HuH-7.5 (cell line): ENCODE measurements at places on chromosomes 3 and 15.
A peak's percentile ranks its signal among the peaks of the same experiment; 100 is the strongest.

- no peak for DNase-seq
Observed at GRCh38 chr3:15315003-15315402, 17.4 kb downstream of the SH3BP5 start.

DNA sequence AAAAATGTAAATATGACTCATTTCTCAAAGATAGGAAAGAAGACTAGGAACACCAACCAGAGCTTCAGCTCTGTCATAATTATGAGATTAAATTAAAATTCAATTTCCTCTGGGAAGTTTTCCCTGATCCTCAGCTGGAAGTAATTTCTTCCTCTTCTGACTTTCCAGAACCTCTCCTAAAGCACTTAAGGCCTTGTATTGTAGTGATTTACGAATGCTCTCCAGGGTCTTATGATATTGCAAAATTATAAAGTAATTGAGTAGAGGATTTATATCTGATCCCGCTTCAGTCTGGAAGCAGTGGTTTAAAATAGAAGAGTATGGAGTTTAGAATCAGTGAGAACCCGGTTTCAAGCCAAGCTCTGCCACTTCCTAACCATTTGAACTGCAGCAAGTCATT, 279.8 kb downstream of the ZPLD1 start:
- DNase-seq, result no peak

- no peak for DNase-seq
Observed at GRCh38 chr15:97189162-97189780, 771.2 kb upstream of the ARRDC4 start.

DNA sequence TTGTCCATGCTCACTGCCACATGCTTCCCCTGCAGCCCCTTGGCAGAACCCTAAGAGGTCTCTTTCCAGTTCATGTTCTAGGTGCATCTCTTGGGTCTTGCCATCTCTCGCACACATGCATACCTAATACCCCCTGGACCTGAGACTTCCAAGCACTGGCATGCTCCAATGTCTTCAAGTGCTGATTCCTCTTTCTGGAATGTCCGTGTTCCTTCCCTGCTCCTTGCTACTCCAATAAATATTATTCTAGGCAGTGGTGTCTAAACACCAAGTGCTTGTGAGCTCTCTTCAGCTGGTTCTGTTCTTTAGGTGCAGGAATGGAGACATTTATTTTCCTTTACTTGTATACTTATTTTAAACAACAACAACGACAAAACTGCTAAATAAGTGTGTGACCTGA, 370.1 kb downstream of the LPP start:
- DNase-seq, result no peak

DNA sequence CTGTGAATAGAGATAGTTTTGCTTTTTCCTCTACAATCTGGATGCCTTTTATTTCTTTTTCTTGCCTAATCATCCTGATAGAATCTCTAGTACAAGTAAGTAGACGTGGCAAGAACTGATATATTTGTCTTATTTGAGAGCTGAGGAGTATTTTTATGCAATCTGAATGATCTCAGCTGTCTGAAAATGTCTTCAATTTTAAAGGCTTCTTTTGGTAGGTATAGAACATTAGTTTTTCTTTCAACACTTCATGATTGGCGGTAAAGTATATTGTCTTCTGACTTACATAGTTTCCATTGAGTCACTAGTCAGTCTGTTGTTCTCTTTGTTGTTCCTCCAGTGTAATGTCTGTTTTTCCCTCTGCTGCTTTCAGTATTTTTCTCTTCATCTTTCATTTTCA, 31.3 kb downstream of the MGA start:
- no peak for DNase-seq

DNA sequence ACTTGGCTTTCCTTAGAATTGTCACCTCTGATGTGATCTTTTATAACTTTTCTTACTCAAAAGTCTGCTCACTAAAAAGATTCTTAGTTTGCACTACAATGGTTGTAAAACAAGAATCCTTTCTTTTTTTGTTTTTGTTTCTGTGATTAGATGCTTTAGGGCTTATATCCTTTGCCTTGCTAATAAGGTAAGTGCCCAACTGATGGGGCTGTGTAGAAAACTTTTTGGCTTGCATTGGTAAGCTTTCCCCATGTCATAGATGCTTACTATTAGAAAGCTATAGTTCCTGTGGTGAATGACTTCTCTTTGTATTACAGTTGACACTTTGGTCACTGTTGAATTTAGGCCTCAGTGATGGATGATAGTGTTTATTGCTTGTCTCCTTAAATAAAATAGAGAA, 5.1 kb downstream of the ABHD5 start:
- DNase-seq, result no peak

DNA sequence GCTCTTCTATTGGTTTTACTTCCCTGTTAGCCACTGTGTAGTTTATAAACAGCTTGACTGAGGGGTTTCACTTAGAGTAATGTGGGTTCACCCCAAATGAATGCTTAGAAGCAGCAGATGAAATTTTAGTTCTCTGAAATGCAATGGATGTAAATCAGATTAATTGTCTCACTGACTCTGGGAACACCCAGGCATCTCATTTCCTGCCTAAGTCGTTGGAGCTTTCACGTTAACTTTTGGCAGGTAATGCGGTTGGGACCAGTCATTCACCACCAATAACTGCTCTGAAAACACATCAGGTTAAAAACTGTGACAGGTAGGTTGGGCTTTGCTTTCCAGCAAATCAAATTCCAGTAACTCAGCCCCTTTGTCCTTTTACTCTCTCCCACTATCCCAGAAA, 775.4 kb downstream of the NTRK3 start:
- no peak for DNase-seq

- DNase-seq, result no peak
Observed at GRCh38 chr15:48796930-48797329, 13.9 kb downstream of the CEP152 start.

DNA sequence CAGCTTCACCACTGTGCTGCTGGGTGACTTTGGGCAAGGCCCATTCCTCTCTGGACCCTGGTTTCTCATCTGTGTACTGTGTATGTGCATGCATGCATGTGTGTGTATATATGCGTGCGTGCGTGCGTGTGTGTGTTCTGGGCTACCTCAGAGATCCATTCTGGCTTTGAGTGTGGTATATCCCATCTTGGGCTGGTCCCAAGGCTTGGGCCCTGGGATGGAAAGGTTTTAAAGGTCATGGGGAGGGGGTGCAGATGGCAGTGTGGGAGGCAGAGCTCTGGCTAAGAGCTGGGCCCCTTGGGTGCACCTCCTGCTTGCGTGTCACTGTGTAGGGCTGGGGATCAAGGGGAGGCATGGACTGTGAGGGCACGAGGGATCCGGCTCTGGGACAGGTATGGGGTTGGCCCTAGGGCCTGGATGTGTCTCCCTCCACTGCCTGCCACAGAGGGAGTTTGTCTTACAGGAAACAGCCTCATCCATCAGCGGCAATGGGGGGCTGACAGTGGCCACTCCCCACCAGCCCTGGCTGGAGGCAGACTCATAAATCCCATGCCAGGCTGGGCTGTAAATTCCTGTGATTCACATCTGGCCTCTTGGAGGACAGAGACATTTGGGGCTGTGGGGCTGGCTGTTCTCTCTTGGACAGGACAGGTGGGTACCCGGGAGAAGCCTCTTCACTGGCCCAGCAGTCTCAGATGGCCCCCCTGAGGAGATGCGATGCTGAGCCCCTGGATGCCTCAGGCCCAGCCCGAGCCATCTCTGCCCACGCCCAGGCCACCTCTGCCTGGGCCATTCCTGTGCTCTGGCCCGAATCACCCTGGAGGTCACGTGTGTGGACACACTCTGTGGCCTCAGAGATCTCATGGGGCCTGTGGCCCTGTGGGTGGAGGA, 21.4 kb upstream of the CSPG4 start:
- no peak for DNase-seq

DNA sequence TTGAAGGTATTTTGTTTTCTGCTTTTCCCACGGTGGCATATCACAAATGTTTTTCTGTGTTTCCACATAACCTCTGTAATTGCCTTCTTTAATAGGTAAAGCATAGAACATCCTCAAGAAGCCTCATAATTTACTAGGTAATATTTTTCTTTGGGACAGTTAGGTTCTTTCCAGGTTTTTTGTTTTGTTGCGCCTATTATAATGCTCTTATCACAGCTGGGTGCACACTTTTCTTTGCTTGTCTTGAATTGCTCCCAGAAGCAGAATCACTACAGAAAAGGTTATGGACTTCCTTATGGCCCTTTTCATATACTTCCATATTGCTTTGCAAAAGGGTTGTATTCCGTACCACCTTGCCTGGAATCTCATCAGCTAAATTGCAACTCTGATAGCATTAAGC, 213.5 kb downstream of the RYR3 start:
- DNase-seq, result no peak

- DNase-seq, result no peak
Observed at GRCh38 chr3:114627770-114628169, 333.9 kb downstream of the TIGIT start.

GRCh38 chr15:85988741-85989140, 90.9 kb upstream of the AGBL1 start:
- DNase-seq, result no peak

GRCh38 chr3:121834157-121834670, 646 bp downstream of the IQCB1 start:
- peak; percentile 7 for DNase-seq

DNA sequence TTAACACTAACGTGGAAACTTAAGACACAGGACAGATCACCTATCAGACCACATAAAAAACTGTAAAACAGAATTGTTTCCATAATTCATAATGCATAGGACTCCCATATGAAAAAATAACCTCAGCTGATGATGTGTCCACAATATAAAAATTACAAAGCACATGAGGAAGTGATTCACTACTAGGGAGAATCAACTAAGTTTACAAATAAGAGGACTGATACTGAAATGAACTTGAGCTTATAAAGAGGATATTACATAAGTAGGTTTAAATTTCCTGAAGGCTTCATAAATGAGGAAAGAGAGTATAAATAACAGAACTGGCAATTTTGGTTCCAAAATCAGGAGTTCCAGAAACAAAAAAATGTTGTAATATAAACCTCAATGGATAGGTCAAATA, 111.9 kb downstream of the SAMMSON start:
- no peak for DNase-seq

GRCh38 chr15:90654233-90655136, 62.7 kb upstream of the BLM start:
- no peak for DNase-seq

DNA sequence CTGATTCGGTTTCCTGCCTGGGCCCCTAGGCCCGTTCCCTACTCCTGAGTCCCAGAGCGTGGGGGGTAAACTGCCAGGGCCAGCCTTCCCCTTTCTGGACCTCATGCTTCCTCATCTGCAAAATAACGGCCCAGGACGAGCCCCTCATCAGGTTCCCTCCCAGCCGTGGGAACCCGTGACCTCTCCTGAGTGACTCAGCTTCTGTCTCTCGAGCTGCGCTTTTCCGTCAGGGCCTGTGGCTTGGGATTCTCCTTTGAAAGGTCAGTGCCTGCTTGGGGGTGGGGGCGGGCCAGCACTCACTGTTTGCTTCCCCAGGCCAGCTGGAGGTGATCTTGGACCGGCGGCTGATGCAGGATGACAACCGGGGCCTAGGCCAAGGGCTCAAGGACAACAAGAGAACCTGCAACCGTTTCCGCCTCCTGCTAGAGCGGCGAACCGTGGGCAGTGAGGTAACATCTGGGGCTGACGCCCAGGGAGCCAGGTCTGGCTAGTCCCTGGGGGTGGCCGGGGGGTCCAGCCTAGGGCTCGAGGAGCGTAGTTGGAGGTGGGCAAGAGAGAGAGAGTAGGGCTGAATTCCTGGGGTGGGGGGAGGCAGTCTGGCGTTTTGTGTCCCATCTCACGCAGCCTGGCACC, 12.8 kb downstream of the MAN2A2 start:
- no peak for DNase-seq

DNA sequence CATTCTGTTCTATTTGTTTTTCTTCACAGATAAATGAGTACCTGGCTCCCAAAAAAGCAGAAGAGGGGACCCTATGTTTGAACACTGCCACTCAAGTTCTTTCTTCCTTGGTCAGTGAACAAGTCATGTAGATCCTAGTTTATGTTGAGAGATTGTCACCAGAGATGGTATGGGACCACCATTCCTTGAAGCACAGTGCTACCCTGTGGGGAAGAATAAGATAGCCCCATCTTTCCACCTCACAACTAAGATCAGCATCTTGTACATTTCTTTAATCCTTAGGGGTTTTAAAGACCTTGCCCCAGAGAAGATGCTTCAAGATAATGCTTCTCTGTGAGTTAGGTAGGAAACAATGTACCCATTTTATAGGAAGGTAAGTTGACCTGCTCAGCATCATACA, 233.5 kb upstream of the WNT5A start:
- no peak for DNase-seq

DNA sequence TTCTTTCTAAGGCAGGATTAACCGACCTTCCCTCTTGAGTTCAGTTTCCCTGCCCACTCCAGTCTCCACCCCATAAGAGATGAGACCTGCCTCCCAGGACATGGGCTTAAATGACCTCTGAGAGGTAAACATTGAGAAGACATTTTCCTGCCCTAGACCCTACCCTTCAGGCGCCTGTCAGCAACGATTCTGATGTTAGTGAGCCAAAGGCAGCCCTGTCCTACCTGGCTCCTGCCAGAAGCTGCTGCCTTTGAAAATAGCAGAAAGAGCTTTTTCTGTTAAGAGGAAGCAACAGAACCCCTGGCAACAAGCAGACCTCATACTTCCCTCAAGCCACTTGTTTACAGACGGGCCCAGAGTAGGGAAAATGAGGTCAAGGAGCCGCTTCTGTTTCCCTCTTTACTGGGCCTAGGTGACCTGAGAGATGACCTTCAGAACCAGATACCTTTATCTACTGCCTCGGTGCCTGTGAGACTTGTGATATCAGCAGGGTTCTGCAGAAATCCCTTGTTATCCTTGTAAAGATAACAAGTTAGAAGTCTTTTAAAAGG, 52.0 kb downstream of the CD200R1L start:
- no peak for DNase-seq

DNA sequence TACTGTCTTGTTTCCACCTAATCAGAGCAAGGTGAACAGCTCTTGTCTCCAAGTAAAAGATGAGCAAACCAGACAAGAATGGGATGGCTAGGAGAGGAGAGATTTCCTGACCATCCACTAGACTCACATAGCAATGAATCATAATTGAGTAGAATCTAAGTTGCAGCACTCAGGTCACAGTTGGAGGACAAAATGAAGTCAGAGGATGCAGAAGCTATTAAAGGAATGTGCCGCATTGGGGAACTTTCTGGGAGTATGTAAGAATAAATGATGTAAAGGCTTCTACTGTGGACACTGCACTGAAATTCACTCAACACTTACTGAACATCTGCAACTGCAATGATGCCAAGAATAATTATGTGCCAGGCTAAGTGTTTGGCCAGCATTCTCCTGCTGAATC, 217.4 kb upstream of the WNT5A start:
- no peak for DNase-seq

DNA sequence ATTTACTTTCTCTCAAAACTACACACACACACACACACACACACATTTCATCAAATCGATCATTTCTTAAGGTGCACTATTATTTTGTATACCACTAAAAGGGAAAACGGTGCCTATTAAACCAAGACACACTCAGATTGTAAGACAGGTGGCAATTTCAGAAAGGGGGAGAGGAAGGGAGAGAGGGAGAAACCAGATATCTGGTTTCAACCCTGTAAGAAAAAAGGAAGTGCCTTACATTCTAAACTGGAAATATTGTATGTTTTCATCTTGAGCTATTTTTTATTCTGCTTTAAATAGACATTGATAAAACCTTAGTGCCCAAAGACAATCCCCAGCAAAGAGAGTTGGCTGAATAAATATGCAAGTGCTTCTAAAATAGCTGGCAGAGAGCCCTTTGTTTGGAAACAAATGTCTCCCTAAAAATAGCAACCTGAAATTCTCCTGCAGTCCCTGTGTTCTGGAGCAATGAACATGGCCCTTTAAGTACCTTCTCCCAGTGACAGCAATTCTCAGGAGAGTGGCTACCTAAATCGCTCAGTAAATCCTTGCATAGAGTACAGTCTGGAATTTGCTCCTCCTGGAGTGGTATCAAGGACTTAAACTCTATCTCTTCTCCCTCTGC, 85.7 kb downstream of the RARB start:
- no peak for DNase-seq

- no peak for DNase-seq
Observed at GRCh38 chr15:69403594-69403993, 10.6 kb upstream of the KIF23 start.
